ENCODE measurements at places on chromosomes 3 and 15.

DNA sequence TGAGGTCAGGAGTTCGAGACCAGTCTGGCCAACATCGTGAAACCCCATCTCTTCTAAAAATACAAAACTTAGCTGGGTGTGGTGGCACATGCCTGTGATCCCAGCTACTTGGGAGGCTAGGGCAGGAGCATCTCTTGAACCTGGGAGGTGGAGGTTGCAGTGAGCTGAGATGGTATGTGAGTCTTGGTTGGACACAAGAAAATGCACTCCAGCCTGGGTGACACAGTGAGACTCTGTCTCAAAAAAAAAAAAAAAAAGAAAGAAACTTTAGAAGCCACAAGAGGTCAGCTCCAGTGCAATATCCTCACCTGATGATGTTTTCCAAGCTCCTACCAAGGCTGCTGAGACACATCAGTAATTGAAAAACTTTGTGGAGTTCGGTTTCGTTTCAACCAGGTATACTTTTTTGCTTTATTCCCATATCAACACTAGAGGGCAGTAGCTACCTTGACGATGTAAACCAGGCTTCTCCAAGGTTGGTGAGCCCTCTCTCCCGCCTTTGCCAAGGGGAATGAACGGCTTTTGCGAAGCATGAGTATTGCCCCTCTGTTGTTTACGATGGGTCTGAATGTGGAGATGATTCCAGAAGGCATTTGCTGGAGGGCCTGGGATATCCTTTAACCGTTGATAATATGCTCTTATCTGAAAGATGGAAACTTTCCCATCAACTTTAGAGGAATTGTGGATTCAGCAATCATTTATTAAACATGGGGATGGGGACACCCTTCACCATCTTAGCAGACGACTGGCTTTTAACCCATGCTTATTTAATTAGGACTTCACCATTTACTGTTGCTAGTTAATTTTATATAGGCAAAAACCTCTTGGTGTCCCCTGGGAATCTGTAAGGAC lies 202.8 kb downstream of the SV2B start:
- DNase-seq = peak; percentile 70

DNA sequence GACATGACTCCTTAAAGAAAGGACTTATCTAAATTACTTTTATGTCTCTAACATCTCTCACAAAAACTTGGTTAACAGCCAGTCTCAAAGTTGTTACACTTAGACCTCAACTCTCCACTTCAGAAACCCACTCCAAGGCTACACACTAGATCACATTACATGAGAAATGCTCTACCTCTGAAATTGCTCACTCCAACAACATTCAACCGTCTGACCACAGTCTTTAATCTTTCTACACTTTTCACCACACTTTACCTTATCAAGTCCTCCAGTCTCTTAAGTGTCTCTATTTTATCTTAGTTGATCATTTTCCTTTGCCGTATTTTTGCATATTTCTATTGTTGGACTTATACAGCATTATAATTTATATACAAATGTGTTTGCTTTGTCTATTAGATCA lies 5.8 kb downstream of the SLC12A6 start:
- no peak for DNase-seq

DNA sequence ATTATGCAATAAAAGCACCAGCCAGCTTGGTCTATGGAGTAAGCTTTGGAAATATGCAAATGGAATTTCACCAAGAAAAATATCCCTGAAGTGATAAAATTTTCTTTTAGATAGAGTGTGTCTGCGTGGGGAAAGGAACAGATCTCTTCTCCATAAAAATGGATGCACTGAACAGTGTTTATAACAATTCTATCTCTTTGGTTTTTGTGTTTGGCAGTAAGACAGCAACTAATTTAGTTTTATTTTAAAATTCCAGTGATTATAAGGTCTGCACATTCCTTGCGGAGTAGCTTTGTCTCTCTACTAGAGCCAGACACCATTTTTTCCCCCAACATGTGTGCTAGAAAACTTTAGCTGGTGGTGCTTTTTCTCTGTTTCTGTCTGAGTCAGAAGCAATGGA lies 712.4 kb downstream of the GRM7 start:
- DNase-seq = no peak

- no peak for DNase-seq
These were observed 67.6 kb downstream of the TP63 start for GRCh38 chr3:189698811-189699210.

DNA sequence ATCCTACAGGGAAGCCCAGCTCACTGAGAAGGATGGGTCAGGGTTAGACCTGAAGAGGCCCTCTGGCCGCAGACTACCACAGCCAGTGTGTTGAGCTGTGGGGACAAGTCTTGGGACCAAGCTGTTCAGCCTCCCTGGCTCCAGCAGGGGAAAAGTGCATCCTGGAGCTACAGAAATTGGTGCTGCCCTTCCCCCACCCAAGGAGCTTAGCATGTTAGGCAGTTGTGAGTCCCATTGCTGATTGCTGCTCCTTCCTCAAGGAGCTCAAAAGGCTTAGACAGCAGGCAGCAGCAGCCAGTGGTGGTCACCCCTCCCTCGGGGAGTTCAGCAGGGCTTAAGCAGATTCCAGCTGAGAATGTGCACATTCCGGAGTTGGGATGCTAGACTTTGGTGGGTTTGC lies 165.6 kb downstream of the ATP8B4 start:
- DNase-seq = no peak

GRCh38 chr15:37995461-37996347 lies 61.3 kb downstream of the TMCO5A start:
- DNase-seq = peak; percentile 72

DNA sequence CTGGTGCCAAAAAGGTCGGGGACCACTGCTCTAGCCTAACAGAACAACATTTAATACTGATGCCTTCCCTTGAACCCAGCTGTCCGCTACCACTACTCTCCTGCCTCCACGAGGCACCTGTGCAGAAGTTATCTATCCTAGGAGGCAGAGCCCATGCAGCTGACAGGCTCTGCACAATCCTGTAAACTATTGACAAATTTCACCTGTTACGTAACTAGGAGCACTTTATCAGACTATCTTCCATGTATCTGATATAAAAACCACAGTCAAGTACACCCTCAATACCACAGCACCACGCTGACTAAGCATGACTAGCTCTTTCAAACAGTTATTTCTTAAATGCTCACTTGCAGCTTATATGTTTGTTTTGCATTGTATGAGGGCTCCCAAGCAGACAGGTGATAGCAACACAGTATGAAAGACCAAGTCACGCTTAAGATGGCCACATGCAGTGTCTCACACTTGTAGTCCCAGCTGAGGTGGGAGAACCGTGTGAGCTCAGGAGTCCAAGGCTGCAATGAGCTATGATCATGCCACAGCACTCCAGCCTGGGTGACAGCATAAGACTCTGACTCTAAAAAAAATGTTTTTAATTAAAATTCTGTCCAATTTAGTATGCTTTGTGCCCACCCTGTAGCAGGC lies 4.5 kb upstream of the IL17RC start:
- no peak for DNase-seq

DNA sequence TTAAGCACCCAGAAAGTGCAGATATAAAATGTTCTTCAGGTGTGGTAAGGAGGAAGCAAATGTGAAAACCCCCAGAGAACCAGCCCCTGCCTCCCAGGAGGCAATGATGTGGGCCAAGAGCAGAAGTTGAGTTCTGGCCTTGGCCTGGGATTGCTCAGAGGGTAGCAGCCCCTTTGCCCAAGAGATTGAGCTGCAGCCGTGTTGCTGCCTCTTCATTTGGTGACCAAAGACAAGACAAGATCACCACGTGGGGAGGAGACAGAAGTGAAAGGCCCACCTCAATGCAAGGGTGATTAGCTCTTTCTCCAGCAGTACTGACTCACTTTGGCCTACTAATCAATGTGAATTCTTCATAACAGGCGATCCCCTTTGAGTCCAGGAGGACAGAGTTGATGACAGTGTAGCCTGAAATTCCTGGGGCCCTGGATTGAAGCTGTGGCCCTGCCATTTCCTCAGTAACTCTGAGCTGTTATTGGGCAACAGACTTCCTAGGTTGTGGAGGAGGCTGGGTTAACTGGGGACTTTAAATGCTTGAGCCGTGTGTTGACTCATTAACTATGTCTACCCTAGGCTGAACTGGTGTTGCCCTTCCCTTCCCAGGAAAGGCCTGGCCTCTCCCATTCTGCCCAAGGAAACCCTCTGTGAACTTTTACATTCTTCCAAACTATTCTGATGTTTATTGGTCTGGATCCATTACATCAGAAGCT lies 86.5 kb downstream of the ST6GAL1 start:
- DNase-seq = no peak

- no peak for DNase-seq
These were observed 49.6 kb downstream of the ISG20 start for GRCh38 chr15:88688394-88688933.

DNA sequence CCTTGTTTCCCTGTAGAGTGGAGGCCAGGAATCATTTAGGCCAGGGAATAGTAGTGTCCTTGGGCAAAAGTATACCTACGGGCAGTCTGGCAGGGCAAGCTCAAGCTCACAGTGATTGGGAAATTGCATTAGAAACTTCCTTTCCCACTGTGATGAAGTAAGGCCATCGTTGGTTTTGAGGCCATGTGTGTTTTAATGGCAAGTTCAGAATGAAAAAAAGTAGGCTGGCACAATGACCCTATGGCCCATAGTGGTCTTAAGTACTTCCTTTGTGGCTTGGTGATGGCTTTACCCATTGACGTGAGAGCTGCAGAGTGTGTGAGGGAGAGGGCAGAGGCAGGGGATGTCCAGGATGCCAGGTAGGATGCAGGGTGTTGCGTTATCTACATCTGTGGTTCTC lies 28.8 kb downstream of the LIMD1 start:
- DNase-seq = no peak

DNA sequence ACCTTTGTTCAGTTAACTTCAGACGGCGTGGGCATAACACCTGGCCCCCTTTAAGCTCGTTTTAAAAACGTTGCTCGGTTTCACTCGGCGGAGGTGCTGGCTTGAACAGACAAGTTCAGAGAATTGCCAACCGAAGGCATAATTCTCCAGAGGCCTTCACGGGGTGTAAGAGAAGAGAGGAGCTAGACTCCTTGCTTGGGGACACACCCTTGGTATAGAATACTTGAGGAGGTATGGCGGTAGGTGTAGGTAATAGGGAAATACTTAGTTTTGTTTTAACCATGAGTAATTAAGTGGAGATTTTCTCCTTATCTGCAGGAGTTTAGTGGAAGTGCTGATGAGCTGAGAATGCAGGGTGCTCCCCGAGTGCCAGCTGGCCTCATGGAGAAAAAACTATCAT lies 921 bp downstream of the FBXL2 start:
- DNase-seq = no peak

- DNase-seq = no peak
These were observed 64.5 kb upstream of the PLXNA1 start for GRCh38 chr3:126918355-126918821.

GRCh38 chr3:72375237-72376076 lies 472.8 kb downstream of the SHQ1 start:
- DNase-seq = no peak

DNA sequence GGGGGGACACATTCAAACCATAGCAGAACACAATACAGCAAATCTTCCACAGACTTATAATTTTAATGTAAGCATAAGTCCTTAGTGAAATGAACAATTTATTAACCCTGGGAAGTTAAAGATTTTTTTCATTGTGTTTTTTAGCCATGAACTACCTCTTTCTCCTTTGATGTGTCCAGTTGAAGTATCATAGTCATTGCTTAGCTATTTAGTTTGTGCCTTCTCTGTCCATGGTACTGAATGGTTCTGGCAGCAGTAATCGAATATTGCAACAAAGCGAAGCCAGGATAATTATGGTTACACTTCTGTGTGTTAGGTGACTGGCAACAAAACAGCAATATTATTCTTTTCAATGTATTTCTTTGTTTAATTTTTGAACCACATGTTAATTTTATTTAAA lies 403.0 kb upstream of the ONECUT1 start:
- DNase-seq = peak; percentile 51

GRCh38 chr3:17054301-17054981 lies 169.7 kb downstream of the PLCL2 start:
- no peak for DNase-seq

DNA sequence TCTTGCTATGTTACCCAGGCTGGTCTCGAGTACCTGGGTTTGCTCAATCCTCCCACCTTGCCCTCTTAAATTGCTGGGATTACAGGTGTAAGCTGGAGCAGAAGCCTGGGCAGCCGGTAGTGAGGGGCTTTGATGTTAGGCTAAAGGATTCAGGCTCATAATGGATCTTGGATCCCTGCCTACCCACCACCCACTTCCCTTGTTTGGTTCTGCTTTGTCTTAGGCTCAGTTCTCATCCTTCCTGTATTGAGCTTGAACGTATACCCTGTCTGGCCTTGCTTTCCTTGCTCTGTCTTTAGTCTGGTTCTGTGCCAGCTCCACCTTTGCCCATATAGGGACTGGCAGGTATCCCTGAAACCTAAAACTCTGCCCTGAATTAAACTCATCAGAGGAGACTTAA lies 1.7 kb downstream of the PPCDC start:
- DNase-seq = no peak

DNA sequence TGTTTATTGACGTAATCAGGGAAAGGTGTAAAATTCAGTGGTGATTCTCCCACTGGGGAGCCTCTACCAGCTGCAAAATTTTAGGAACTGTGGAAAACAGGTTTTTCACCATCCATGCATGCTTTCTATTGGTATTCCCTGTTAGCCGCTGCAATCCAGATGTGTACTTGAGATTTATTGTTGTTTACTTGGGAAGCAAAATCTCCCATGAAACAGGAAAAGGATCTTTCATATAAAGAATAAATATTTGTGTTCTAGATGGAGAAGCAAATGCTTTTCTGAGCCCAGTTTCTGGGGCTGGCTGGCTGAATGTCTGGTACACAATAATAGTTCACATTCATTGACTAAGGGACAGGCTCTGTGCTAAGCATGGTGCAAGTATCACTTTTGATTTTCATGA lies 144.6 kb upstream of the RASGRP1 start:
- DNase-seq = no peak

- peak; percentile 28 for DNase-seq
These were observed 80.3 kb downstream of the OTOL1 start for GRCh38 chr3:161576714-161577510.

DNA sequence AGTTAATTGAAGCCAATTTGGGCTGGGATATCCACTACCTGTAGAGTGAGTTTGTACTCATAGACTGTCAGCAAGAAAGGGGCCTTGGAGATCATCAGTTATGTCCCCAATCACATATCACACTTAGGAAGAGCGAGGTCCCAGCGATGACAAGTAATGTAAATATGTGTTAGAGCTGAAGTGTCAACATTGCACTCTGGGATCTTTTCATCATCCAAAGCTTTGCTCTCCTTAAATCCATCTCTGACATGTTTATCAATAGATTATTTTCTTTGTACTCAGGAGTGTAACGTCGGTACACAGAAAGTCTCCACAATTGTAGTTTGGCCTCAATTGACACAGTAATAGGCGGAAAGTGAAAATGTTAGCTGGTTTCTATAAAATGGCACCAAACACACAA lies 113.7 kb upstream of the TPRG1 start:
- no peak for DNase-seq

DNA sequence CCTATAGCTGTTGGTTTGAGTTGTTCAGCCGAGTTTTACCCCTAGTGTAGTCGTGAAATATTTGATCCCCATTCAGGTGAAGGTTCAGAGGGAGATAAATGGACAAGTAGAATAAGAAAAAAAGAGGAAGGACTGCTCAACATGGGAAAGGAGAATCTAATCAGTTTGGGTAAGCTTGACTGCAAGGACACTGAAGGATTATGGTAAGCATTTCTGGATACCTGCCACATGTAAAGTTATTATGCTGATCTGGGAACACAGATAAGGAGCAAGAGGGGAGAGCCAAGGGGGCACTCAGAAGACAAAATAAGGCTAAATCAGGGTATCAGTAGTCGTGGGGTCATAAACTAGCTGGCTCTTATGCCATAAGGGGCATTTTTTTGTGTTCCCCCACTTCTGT lies 49.9 kb downstream of the TFG start:
- DNase-seq = no peak
